Stimulated activated CD8-positive, alpha-beta memory T cell treated with anti-CD3 and anti-CD28 coated beads, Interleukin-4, amount 100 ng/mL, for 48 hours (primary cell): ENCODE measurements at places on chromosomes 12 and 14.

GRCh38 chr14:102805371-102805891, 28.2 kb downstream of the TRAF3 start:
- DNase-seq: peak; percentile 75

DNA sequence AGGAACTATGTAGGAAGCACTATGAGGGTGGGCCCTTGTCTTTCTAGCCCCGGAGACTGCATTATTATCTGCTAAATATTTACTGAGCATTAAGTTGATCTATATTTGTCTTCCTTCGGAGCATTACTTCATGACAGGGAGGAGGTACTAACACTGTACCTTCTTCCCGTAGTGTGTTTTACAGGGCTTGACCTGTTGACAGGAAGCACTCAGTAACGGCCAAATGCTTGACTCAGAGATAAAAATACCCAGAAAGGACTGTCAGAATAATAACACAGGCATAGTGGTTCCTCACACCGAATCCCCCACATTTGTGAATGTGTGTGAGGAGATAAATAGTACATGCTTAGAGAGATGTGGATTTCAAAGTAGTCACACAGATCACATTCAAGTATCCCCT, 466.6 kb downstream of the EGLN3 start:
- no peak for DNase-seq

- DNase-seq: no peak
Measured at GRCh38 chr12:40947797-40948196, 240.3 kb upstream of the PDZRN4 start.

- DNase-seq: no peak
Measured at GRCh38 chr12:92468358-92469020, 234.3 kb upstream of the PLEKHG7 start.

GRCh38 chr12:69897744-69898143, 72.7 kb downstream of the MYRFL start:
- DNase-seq: no peak

DNA sequence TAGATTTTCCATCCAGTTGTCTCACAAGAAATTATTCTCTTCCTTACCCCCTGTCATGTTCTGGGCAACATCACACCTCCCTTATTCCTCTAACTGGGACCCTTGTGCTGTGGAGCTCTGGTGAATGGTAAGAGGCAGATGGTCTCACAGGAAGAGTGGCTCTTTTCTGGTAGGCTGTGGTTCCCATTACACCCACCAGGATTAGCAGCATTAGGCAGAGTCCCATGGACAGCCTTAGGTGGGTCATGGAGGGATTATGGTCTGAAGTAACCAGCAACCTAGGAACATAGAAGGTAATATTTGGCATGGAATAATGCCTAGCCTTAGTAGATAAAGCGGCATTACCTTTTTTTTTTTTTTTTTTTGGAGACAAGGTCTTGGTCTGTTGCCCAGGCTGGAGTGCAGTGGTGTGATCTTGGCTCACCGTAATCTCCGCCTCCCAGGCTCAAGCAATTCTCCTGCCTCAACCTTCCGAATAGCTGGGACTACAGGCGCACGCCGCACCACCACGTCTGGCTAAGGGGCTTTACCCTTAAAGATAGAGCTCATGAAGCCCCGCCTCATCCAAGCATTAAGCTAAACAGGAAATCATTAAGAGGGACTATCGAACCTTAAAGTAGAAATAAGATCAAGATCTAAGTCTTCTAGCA, 4.0 kb downstream of the C14orf119 start:
- no peak for DNase-seq

- peak; percentile 50 for DNase-seq
Measured at GRCh38 chr14:92729634-92730358, 18.6 kb downstream of the LGMN start.

DNA sequence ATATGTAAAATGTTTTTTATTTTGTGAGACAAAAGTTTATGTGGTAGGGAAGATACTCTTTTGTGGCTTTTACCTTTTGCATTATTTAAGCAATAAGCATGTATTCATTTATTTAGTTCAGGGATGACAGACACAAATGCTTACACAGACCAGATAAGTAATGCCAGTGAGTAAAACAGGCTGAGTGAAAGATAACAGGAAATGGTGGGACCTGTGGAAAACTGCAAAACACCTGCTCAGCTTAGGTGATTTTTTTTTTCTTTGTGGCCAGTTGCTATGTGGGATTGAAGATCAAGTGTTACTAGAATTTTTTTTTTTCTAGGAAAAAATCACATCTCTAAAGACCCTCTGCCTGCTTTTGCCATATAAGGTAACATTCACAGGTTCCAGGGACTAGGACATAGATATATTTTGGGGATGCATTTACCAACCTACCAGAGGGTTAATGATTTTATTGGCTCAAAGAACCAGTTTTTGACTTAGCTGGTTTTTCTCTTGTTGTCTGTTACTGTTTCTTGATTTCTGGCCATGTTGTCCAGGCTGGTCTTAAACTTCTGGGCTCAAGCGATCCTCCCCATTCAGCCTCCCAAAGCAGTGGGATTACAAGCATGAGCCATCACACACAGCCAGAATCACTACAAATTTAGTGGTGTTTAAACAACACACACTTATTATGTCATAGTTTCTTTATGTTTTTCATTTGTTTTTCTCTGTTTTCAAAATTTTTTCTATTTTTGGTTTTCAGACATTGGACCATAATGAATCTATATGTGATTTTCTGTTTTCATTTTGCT, 9.8 kb downstream of the PSMA6 start:
- no peak for DNase-seq

GRCh38 chr12:118061873-118062843, 1.2 kb upstream of the WSB2 start:
- DNase-seq: peak; percentile 49

- DNase-seq: no peak
Measured at GRCh38 chr12:84810611-84811010, 102.0 kb downstream of the SLC6A15 start.

- DNase-seq: no peak
Measured at GRCh38 chr12:120276734-120277133, 11.2 kb upstream of the PXN start.
